ENCODE measurements at places on chromosomes 3 and 15.

- DNase-seq, result no peak
Observed at GRCh38 chr3:42691816-42692666, 6.7 kb downstream of the KLHL40 start.

DNA sequence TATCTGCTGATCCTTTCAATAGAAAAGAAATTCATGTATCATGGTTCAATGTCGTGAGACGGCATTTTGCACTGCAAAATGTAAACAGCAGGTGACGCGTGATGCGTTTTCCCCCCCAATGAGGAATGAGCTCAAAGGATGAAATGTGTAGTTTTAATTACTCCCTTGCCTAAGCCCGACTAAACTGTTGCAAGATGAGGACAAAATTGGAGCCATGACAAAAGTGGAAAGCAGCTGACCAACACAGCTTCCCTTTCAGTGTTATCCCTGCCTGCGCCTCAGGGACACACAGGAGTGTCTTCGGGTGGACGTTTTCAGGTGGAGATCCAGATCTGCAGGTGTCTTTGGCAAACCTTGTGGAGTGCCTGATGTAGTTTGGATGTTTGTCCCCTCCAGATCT, 92.0 kb downstream of the GABRG3 start:
- no peak for DNase-seq

DNA sequence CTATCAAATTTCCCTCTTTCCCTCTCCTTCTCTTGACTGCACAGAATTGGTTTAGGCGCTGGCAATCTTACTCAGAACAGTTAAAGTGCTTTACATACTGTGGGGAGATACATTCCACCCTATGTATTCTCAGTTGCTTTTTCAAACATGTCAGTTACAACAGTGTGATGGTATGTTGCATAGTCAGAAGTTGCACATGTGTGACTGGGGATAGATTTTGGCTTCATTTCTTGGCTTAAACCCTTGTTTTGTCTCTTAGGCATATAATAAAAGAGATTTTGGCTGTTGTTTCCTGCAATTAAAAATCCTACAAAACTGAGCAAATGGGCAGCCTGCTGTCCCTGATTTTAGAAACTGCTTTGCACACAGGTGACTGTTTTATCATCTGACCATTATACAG, 86.7 kb downstream of the PIK3R4 start:
- no peak for DNase-seq

DNA sequence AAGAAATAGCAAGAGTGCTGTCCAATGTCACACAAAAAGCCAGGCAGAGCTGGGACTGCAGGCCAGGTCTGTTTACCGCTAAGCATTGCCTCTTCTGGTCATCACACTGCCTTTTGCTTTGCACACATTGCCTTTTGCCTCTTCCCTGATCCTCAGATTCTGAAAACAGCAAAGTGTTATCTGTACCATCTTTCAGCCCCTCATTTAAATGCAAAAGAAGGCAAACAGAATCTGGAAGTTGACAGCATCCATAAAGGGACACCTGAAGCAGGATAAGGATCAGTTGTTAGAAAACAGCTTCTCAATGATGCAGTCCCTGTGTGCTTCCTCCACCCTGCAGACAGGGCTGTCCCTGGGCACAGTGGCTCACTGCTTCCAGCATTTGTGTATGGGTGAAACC, 106.7 kb upstream of the RAD18 start:
- no peak for DNase-seq

GRCh38 chr3:194577986-194578905, 55.0 kb downstream of the TMEM44 start:
- DNase-seq, result no peak

- DNase-seq, result no peak
Observed at GRCh38 chr3:170475092-170475685, 56.5 kb downstream of the CLDN11 start.

DNA sequence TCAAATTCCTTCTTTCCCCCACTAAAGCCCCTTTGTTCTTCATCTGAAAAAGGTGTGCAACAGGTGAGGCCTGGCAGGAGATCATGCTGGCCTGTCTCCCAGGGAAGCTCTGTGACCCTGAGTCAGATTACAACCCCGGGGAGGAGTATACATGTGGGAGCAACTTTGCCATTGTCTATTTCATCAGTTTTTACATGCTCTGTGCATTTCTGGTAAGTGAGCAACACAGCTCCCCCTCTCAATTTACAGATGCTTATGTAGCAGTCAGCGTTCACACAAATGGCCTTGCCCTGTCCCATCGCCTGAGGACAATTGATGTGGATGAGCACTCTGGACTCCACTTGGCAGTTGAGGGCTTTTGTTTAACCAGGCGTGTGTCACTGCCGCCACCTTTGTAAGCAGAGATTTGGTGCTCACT, 70.4 kb downstream of the CHDH start:
- DNase-seq, result no peak

GRCh38 chr15:75790631-75791336, 52.5 kb upstream of the UBE2Q2 start:
- no peak for DNase-seq

DNA sequence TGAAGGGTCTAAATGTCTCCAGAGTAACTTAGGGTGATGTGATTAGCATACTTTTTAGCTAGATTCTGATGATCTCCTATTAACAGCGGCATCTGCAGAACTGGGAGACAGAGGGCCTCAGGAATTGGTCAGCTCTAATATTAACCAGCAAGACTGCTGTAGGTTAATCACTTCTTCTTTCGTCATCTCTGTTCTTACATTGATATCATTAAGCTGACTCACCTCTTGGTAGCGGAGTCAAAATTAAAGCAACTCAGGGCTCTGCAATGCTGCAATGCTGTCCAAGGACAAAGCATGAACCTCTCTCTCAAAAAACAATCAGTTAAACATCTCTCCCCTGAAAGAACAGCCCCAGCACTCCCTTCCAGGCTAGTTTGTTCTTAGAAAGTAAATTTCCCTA, 57.5 kb upstream of the TRA2B start:
- no peak for DNase-seq

DNA sequence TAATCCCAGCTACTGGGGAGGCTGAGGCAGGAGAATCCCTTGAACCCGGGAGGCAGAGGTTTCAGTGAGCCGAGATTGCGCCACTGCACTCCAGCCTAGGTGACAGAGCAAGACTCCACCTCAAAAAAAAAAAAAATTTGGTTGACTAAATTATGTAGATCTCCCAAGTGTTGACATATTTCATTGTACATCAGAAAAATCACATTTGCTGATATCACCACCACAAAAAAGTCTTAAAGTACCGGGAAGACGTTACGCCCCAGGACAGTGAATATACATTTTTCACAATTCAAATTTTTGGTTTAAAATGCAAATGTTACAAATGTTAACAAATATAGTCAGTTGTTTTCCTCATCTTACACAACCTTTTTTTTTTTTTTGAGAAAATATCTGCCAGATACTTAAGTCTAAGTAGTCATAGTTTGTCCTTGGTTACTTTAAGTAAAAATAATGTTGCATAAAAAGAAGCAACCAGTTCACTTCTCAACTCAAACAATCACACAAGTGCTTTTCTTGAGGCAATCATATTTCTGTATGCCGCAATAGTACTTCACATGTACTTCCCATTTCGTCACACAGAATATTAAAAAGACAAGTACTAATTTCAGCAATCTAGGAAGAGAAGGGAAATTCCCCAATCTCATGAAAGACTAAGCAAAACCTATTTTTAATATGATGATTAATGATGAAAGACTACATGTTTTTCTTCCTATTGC, 41.0 kb upstream of the TCF12 start:
- DNase-seq, result no peak

DNA sequence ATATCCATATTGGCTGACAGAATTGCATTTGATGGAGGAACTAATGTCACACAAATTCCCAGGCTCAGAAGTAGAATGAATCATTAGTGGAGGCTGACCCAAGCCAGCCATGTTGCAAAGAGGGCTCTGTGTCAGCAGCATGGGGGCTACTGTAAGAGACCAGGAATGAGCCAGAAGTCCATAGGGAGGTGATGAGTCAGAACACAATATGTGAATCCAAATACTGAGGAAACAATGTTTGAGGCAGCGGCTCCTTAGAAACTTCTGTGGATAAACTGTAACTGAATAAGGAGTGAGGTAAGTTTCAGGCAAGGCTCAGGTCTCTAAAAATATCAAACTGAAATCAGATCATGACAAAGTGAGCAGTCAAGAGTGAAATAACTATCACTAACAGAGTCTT, 170.7 kb downstream of the WDR72 start:
- no peak for DNase-seq

DNA sequence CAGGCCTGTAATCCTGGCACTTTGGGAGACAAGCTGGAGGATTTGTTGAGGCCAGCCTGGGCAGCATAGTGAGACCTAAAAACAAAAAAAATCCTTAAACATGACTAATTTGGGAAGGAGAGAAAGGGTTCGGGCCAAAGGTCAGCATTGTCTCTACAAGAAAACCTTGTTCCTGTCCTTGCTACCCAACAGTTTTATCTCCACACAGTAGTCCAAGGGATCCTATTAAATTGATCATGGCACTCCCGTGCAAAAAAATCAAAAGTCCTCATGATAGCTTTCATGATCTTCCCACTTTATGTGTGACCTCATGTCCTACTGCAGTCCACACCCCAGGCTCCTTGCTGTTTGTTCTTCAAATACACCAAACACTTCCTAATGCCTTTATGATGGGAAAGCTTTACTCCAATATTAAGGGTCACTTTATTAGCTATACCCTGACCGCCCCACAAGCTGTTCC, 4.2 kb downstream of the RPL15 start:
- no peak for DNase-seq

- no peak for DNase-seq
Observed at GRCh38 chr3:160637086-160637485, 39.9 kb upstream of the ARL14 start.

GRCh38 chr3:85228966-85229365, 270.2 kb downstream of the CADM2 start:
- DNase-seq, result no peak

DNA sequence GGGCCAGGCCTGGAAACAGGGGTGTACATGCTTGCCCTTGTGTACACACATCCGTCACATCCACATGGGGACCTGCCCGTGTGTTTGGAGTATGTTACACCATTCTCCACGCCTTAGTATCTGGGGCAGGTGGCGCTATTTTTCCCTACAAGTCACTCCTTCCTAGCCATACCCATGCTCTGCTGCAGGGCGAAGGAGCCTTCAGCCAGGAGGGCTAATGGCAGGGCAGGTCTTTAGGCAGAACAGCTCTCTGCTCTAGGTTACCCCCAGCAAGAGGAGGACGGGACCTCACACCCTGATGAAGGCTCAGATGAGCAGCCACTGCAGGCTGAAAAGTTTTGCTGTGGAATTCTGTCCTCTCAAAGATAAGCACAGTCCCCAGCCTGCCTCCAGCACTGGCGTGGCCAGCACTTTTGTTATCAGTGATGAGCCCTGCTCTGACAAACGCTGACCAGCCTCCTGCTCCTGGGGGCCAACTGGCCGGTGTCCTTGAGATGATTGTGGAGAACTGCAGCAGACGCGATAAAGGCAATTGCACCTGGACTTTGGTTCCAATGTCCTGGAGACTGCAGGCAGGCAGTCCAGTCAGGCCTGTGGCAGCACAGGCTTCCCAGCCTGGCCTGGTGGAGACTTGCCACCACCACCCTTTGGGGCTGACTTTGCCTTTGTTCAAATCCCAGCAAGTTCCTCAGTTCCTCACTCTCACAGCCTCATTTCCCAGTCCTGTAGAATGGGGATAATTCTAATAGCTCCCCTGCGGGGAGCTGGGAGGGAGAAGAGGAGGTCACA, 19.8 kb upstream of the PIGZ start:
- no peak for DNase-seq

- DNase-seq, result no peak
Observed at GRCh38 chr15:58924327-58924726, 9.2 kb downstream of the SLTM start.

DNA sequence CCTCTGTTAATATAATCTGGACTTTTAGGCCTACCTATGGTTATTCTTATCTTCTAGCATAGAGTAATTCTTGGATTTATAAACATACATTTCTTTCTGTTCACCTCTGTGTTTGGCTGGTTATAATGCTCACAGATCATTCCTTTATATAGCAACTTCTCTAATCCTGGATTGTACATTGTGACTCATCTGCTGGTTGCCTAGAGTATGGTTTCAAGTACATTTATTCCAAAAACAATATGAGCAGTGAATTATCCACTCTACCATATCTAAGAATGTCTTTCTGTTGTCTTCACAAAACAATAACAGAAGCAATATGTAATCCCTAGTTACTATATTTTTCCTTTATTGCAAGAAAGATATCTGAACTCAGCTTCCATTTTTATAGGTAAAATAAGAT, 35.3 kb downstream of the FSIP1 start:
- no peak for DNase-seq

DNA sequence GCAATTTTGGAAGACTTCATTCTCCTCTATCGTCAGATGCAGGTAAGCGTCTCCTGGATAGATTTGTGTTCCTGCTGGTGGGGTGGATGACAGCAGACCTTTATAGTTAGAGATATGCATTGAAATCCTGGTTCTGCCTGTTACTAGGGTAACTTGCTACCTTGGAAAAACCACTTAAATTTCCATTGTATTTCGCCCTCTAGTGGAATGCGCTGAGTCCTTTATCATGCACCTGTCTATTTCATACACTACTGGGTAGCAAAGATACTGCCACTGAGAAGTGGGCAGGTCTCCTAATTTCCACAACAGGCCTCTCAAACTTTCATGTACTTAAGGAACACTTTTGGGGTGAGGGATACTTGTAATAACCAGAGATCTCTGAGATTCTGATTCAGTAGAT, 209.5 kb upstream of the SUCLG2 start:
- no peak for DNase-seq

GRCh38 chr3:179806177-179806576, 153.3 kb downstream of the USP13 start:
- DNase-seq, result no peak

- DNase-seq, result no peak
Observed at GRCh38 chr3:127209155-127209839, 16.4 kb downstream of the PRR23E start.

GRCh38 chr3:15321349-15321748, 11.0 kb downstream of the SH3BP5 start:
- DNase-seq, result no peak

GRCh38 chr3:32089476-32089875, 16.9 kb upstream of the GPD1L start:
- no peak for DNase-seq

DNA sequence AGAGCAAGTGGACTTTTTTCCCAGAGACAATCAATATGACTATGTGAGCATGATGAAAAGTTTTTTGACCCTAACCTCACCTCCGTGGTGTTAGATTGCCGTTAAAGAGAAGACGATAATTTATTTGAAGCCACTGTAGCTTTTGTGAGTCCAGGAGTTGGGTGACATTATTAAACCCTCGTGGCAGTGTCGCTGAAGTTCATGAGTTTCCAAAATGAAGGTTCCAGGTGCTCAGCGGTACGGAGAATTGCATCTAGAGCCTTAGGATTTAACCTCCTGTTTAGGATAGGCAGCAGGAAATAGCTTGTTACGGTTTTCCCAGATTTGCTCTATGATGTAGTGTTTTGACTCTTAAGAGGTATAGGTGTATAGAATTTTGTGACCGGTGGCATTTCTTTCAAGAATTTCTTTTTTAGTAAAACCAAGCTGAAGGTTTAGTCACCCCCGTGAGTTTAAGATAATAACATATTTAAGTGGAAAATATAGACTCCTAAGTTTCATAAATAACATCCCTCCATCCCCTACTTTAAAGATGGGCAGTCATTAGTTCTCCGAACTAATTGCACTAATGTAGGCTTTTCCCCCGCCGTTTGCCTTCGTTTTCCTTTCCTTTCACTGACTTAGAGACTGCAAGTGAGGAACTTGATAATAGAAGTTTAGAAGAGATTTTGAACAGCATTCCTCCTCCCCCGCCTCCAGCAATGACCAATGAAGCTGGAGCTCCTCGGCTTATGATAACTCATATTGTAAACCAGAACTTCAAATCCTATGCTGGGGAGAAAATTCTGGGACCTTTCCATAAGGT, 2.0 kb downstream of the SMC4 start:
- no peak for DNase-seq

Measured in activated T-helper 1 cell treated with Interleukin-2 at 50 U/mL for 16 hours (primary cell).